ENCODE measurements at places on chromosomes 7 and 10.

DNA sequence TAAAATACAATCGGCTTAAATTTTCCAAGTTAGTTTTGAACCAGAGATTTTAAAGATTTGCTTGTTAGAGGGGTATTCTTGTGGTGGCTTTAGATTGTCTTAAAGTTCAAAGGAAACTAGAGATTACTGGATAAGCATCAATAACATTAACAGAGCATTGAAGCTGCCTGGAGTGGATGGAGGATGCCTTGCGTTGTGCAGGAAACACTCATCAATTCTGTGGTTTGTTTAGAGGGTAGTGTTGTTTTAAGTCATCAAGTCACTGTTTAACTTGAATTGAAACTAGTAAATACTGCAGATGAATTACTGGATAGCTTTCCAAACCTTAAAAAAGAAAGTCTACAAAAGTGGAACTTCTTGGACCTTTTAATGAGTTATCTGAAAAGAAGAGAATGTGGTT lies 218.6 kb downstream of the CELF2 start:
- no peak for DNase-seq

DNA sequence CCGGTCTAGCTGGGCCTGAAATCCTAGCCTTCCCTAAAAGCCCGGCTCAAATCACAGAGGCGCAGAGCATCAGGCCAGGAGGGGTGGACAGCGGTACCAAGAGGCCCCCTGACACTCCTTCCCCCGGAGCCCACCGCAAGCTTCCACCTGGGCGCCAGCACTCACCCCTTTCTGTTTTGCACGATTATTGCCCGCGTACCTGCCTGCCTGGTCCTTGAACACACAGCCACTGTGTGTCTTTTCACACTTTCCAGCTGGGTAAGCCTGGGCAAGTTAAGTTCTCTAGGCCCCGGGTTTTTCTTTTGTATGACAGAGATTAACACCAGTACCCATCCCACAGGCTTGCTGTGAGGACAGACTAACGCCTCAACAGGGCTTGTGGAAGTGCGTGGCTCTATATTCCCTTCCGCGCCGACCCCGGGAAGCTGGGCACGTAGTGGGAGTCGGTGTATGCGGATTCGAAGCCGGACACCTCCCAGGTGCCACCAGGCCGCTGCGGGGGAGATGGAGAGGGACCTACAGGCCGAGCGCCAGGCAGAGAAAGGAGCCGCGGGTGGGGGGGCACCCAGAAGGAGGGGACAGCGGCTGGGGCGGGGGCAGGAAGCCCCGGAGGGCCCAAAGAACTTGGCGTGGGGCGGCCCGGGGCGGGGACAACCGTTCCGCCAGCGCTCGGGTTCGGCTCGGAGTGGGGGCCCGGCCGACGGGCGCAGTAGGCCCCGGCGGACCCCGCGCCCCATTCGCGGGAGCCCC lies 792 bp downstream of the ZNF746 start:
- DNase-seq = peak; percentile 10

- peak; percentile 74 for DNase-seq
Observed at GRCh38 chr7:36784991-36785940, 61.0 kb upstream of the AOAH start.

GRCh38 chr10:93436591-93437085 lies 45.5 kb downstream of the MYOF start:
- peak; percentile 40 for DNase-seq

DNA sequence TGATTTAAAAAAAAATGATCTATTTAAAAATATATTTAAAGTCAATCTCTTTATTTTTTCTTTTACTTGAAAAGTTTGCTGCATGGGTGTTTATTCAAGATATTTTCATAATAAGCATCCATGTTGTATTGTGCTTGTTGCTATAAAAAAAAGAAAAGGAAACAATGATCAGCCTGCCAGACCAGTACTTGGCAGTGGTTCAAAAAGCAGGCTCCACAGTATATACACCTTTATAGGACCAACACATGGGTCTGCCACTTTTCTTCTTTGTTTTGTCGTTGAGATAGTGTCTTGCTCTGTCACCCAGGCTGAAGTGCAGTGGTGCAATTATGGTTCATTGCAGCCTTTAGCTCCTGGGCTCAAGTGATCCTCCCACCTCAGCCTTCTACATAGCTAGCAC lies 228.0 kb downstream of the TWIST1 start:
- no peak for DNase-seq

GRCh38 chr10:64773357-64773756 lies 1252.2 kb downstream of the REEP3 start:
- DNase-seq = no peak

DNA sequence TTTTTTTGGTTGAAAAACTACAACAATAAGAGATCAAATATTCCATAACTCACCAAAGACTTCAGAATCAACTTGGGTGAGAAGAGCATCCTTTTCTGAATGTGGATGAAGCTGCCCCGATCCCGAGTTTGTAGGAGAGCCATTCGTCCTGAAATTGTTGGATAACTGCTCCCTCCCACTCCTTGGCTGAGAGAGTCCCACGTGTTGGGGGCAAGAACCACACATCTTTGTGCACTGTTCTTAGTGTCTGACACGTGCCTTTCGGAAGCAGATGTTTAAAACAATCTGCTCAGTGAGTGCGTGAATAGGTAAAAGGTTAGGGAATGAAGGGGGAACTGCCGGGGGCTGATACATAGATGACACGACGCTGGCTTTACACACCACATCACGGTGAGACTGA lies 575.7 kb downstream of the PTPRN2 start:
- no peak for DNase-seq

- no peak for DNase-seq
Observed at GRCh38 chr10:35422228-35422627, 85.9 kb downstream of the CCNY start.

DNA sequence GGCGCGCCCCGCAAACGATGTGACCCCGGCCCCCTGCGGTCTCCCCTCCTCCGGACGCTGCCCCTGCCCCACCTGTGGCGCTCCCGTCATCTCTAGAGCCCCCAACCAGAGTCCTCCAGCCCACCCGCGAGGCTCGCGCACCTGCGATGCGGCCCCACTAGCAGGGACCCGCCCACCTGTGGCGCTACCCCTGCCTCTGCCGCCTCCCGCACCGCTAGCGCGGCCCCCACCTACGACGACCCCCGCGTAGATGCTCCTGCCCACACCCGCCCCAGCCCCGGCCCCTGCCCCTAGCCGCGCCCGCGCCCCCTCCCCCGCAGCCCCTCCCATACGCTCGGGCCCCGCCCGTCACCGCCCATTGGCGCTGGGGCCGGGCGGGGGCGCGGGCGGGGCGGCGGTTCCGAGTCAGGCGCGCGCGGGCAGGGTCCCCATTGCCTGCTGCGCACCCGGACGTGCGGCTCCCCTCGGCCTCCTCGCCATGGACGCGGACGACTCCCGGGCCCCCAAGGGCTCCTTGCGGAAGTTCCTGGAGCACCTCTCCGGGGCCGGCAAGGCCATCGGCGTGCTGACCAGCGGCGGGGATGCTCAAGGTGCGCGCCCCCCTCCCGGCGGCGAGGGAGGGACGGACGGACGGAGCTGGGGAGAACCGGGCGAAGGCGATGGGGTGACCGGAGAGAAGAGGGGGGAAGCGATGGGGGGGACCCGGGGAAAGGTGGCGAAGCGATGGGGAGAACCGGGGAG lies at the start of gene PFKP:
Gene PFKP (plus strand): TSS at position 431 of the 741 bp plus-strand sequence. CDS start 48 bp downstream, at position 479.
- DNase-seq = peak; percentile 41

DNA sequence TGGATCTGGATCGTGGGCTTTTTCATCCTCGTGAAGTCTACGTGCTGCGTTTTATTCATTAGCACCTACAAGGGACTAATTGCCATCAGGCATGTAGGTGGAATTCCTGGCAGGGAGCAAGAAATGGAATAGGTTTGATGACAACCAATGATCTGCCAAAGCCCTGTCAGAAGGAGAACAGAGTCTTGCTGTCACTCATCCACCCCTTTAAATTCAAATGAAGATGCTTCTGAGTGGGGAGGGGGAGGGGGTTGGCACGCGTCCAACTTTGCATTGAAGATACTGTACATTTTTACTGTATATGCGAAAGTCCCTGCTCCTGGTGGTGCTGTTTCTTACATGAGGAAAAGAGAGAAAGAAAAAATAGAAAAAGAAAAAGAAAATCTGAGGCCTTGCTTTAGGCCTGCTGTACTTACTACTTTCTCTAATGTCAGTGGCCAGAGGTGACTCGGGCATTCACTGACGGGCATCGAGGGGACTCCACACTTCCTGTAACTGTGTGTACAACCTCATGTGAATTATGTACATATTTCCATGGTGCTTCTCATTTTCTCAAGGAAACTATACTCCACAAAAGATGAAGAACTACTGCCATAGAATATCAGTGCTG lies 569.1 kb downstream of the INHBA start:
- DNase-seq = no peak

DNA sequence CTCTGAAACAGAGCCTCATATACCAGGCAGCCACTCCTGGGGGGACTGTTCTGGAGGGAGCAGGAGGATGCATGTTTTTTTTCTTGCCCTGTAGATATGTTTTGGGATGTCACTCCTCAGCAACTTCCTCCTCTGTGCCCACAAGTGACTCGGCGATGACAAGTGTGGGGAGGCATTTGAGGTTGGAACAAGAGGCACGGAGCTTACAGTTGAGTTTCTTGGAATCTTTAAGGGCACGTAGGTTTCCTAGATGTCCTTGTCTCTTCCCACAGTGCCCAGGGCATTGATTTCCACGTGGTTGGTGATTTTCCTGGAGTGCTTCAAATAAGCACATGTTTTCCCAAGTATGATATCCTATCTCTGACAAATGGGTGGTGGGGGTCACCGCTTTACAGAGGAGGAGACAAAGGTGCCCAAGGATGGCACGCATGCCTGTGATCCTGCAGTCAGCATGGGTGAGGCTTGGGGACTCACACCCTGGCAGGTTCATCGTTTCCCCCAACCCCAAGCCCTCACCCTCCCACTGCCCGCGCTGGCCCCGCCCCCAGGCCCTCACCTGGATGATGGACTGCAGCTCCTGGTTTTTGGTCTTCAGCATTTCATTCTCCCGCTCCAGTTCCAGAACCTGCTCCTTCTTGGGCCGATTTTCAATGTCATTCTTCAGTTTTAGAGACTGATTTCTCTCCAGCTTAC lies 95.2 kb upstream of the GNA12 start:
- DNase-seq = no peak

GRCh38 chr10:36256948-36257356 lies 614.9 kb upstream of the FZD8 start:
- no peak for DNase-seq

DNA sequence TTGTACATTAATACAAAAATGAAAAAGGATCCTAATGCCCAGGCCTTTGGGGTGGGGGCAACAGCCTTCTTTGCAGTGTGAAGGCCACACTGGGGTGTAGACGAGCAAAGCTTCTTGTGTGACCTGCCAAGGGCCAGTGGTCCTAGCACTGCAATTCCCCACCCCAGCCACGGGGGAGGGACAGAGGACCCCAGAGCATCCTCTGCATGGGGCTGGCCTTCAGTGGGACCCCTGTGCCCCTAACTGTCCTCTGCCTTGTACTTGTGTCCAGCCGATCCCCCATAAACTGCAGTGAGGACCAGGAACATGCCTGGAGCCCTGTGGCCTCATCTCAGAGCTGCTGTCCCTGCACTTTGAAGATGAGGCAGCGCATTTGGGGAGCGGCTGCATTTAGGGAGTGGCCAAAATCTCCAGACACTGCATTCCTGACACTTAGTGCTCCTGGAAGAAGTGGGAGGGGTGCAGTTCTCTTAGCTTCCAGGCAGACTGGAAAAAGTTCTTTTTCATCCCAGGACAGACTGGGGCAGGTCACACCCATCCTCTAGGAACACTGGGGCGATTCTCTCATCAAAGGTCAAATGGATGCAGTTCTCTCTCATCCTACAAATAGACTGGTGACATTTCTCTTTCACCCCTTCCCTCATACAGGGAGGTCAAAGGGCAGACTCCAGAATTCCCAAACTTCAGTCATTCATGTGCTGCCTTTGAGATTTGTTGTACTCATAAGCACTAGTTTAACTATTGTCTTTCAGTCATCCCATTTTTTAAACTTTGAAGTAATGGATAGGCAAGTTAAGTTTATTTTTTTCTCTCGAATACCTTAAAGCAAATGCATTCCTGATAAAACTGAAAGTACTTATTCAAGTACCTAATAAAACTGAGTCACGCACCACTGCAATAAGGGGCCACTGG lies 922 bp upstream of the MYO1G start:
- DNase-seq = no peak

DNA sequence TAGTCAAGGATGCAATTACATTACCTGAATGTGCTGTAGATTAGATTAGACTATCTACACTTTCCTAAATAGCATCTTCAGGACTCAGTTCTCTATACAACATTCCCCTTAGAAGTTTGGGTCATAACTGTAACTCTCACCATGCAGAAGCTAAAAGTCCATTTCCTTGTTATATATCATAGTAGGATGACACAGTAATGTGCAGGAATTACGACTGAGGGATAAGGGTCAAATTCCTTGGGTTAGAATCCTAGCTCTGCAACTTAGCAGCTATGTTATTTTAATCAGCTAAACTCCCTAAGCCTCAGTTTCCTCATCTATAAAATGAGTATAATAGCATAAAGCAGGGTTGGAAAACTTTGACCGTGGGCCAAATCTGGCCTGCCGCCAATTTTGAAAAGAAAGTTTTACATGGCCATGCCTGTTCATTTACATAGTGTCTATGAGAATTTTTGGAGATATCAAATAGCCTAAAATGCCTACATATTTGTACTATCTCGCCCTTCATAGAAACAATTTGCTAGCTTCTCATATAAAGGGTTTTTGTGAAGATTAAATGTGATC lies 14.8 kb downstream of the NRCAM start:
- DNase-seq = no peak

DNA sequence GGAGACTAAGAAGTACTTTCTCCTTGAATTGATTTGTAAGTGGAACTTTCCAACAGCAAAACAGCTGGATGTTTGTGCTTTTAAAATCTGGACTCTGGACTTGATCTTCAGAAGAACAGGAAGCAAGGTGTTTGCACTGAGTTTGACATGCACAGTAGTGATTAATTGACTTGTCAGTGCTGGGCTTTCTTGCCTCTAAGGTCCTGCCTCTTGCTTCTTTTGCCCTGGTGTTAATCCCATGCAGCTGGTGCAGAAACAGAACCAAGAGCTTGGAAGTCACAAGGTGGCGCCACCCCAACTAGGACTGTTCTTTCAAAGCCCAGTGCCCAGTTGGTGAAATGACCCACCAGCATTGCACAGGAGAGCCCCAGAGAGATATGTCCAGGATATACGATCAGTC lies 66.8 kb upstream of the SEPHS1 start:
- peak; percentile 7 for DNase-seq

GRCh38 chr7:44572771-44573170 lies 937 bp downstream of the DDX56 start:
- DNase-seq = no peak

- DNase-seq = no peak
Observed at GRCh38 chr7:81768951-81769778, 682 bp downstream of the HGF start.

DNA sequence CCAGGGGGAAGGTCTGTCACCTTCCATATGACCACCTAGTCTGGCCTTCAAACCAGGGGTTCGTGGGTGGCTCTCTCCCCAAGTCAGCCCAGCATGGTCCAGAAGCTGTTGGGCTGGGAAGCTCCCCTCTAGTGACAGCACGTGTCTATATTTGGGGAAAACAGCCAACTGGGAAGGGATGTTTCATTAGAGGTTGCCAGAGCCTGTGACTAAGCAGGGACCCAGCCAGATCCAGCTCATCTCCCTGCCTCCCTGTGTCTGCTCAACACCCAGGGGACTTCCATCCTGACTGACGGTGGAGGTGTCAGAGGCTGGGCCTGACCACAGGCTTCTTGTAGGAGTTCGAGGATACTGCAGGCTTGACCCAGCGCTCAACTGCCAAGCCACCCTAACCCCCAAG lies 10.5 kb downstream of the STYXL1 start:
- no peak for DNase-seq

All from inflammatory macrophage (primary cell).